Stimulated activated CD4-positive, alpha-beta T cell treated with anti-CD3 and anti-CD28 coated beads, Interleukin-1b, Interleukin-23, amount 100 ng/mL, for 24 hours (primary cell): ENCODE measurements at places on chromosomes 3 and 15.

DNA sequence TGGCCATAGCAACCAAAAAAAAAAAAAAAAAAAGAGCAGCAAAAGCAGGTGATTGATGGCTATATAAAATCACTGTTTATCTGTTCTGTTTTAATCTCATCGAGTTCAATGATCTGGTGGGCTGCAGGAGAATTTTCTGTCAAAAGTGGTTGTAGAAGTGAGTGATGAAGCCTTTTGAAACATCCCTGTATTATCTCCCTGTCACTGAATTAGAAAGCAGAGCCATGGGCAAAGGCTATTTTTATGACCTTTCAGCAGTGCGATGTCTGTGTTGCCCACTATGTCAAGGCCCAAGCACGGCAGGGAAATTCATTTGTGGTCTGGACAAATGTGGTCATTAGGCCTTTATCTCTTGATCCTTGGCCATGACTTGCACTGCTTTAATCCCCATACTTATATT is 59.9 kb downstream of the OTOL1 start:
- DNase-seq, result no peak

DNA sequence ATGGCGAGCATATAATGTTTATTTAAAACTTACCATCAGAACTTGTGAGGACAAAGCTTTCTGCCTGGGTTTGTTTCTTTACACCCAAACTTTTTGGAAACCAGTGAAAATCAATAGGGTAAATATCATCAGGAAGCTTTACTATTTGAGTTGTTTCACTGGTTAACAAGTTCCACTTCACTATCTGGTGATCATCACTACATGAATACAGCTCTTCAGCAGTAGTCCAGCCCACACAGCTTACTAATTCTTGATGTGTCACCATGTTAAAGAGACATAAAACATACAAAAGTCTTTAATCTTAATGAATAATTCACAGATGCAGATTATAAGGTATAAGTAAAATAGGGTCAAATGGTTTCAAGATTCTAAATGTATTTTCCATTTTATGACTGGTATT is 17.6 kb downstream of the IFT80 start:
- no peak for DNase-seq

GRCh38 chr15:22958487-22959280 is 21.5 kb downstream of the CYFIP1 start:
- no peak for DNase-seq

DNA sequence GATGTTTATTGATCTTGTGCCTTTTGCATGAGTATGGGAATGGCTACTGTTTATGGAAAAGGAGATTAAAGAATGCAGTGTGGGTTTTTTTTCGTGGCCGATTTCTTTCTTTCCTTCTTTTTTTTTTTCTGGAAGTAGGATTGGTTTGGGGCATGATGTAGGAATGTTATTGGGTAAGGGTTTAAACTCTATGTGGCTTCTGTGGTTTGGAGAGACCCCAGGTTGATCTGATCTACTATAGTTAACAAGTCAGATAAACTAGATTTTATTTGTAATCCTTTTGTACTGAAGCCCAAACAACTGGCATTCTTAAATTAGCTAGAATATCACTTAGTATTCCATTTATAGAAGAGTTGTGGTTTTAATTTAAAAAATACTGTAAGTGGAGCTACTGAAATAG is 304.8 kb downstream of the LPP start:
- no peak for DNase-seq

DNA sequence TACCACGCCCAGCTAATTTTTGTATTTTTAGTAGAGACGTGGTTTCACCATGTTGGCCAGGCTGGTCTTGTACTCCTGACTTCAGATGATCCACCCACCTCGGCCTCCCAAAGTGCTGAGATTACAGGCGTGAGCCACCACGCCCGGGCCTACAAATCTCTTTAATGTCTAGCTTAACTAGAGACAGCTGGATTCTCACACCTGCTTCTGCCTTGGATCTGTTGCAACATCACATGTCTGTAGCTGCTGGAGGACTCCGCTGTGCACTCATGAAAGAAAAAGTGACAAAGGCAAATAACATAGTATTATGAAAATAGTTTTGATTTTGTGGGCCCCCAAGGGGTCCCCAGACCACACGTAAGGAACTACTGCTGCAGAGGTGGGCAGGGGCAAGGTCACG is 85.9 kb downstream of the NCEH1 start:
- DNase-seq, result no peak

DNA sequence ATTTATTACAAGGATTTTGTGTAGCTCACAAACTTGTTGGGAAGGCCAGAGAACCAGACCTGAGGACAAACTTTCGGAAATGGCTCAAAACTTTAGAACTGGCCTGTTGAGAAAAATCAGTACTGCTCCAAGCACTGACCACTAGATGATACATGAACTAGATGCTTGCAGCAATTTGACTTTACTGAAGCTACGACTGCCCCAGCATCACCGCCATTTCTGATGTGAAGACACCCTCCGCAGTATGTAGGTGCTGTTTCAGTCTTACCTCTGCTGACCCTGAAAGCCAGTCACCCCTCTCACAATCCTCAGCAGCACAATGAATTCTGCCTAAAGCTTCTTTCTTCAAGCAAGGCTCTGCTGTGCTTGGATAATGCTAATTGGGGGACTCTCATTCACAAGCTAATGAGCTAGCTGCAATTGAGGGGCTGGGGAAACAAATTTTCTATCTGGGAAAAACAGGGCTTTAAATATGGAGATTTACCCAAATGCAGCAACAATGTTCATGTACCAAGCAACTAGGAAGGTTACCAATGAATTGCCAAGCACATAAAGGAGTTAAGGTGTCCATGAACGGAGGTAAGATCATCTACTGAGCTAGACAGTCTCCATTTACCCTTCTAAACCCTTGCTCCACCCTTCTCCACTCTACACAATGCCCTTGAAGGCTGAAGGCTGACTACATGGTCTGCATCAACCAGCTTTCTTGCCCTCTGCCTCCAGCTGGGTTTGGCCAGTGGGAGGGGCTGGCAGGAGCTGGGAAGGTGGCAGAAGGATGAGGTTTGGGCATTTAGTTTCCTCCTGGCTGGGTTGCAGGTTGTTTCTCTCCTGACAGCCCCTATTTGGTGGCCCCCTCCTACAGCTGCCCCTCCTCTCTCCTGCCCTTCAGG is 53.2 kb upstream of the FSTL1 start:
- no peak for DNase-seq

DNA sequence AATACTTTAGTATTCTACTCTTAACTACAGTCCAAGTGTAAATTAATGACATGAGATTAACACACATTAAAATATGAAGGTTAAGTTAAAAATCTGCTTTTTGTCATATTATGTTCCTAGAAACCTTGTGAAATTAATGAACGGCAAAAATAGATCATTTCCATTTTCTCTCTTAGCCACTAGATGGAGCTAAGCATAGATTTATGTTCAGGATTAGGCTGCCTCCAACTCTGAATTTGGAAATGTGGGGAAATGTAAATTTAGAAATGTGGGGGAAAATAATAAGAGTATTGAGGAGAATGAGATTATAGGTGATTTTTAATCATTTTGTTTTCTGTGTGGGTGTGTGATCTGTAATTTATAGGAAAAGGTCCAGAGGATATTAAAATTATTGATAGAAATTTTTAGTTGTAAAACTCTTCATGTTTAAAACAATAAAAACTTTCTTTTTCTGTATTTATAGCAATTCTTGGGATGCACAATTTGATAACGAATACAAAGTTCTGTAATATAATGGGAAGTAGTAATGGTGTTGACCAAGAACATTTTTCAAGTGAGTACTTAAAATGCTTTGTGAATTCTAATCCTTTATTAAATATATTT is 59.2 kb downstream of the TMOD3 start:
- DNase-seq, result no peak

- DNase-seq, result no peak
Observed at GRCh38 chr3:184836090-184836822, 24.3 kb downstream of the VPS8 start.

GRCh38 chr3:59313365-59313764 is 263.5 kb upstream of the CFAP20DC start:
- peak; percentile 7 for DNase-seq

GRCh38 chr3:30894521-30895251 is at the start of gene GADL1:
TSS of gene GADL1 (minus strand) at chr3:30894661. CDS start at chr3:30894614, 47 bp downstream.
- DNase-seq, result no peak

- DNase-seq, result no peak
Observed at GRCh38 chr15:87732976-87733375, 523.6 kb downstream of the NTRK3 start.

- no peak for DNase-seq
Observed at GRCh38 chr3:188689101-188689574, 482.6 kb upstream of the TPRG1 start.

- no peak for DNase-seq
Observed at GRCh38 chr3:194938845-194939531, 253.3 kb downstream of the FAM43A start.

DNA sequence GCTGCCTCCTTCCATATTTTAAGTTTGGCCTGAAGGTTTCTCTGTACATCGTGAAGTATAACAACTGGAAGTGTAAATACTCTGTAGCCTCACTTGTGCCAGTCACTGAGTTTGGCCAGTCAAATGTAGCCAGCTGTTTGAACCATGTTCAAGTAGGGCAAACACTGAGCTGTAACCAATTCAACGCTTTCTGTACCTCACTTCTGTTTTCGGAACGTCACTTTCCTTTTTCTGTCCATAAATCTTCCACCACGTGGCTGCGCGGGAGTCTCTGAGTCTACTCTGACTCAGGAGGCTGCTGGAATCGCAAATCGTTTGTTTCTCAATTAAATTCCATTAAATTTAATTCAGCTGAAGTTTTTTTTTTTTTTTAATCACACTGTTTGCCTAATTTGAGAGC is 88.8 kb upstream of the RARB start:
- no peak for DNase-seq

- no peak for DNase-seq
Observed at GRCh38 chr3:141086188-141086587, 35.0 kb downstream of the SPSB4 start.

GRCh38 chr15:101023501-101024072 is 104.4 kb downstream of the LRRK1 start:
- no peak for DNase-seq

DNA sequence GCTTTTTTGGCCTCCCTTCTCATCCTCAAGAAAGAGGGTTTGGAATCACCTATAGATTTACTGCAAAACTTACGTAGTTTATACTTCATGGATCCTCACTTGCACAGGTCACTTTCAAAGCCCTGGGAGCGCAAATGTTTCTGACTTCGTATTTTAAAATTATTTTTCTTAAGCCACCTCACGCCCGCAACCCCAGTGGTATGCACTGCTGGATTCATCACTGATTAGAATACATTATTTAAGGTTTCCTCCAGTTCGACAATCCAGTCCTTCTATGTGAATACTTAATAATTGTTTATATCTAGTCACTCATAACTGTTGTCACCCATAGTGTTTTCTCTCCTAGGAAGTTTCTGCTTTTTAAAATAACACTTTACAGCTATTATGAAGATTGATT is 339.9 kb downstream of the CHL1 start:
- DNase-seq, result no peak

GRCh38 chr3:146100180-146100579 is 60.8 kb downstream of the PLOD2 start:
- no peak for DNase-seq

- DNase-seq, result no peak
Observed at GRCh38 chr3:144585953-144586352, 614.3 kb downstream of the DIPK2A start.

- DNase-seq, result no peak
Observed at GRCh38 chr15:95345867-95346266, 984.6 kb upstream of the NR2F2 start.

- no peak for DNase-seq
Observed at GRCh38 chr3:128569756-128570155, 76.8 kb upstream of the GATA2 start.

DNA sequence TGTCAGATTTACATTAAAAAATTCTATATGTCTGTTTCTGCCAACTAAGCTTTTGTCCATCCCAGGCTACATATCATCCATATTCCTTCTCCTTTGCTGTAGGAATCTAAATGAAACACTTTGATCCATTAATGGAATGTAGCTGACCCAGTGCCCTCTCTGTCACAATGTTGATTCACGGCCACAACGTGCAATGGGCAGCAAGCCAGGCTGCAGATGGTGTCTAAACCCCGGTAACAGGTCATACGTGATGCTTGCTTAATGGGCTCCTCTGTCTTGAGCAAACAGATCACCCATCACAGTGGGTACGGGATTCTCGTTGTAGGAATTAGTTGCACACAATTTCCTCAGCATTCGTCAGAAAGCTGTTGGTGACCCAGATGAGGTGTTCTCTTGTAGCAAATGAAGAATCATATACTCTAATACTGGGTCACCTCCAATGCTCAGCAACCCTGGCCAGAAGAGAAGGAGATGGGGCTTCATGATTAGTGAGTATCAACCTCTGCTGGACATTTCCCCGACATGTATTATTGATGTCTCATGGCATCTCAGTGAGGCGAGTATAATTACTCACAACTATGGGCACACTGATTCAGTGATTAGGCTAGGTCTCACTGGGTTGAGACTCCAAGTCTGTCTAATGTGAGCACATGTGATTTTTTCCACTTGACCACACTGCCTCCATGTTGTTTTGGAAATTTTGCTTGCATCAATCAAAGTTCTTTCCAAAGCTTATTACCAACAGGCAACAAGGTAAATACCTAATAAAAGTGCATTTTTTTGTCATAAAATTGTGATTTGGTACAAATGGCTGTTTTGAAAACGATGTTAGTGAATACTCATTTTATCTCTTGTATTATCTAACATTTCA is 12.9 kb upstream of the DCBLD2 start:
- no peak for DNase-seq

DNA sequence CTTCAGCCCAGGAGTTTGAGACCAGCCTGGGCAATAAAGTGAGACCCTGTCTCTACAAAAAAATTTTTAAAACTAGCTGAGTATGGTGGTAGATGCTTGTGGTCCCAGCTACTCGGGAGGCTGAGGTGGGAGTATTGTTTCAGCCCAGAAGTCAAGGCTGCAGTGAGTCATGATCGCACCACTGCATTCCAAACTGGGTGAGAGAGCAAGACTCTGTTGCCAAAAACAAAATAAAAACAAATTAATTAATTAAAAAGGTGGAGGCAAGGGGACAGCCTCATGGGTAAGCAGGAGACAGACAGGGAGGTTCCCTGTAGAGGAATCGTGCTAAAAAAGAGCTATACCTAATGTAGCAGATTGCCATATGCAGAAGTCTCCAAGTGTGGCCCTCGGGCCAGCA is 12.6 kb downstream of the HAPLN3 start:
- no peak for DNase-seq

GRCh38 chr3:103002425-103003176 is 567.8 kb downstream of the ZPLD1 start:
- DNase-seq, result no peak
